ENCODE measurements at places on chromosomes 7 and 10.

- DNase-seq = no peak
Measured at GRCh38 chr10:129765664-129766550, 198.2 kb downstream of the EBF3 start.

- no peak for DNase-seq
Measured at GRCh38 chr7:130994378-130995115, 260.5 kb upstream of the KLF14 start.

GRCh38 chr10:114374053-114374791, 30.1 kb downstream of the AFAP1L2 start:
- no peak for DNase-seq

- no peak for DNase-seq
Measured at GRCh38 chr7:100696123-100696521, 2.1 kb upstream of the GIGYF1 start.

GRCh38 chr10:57015595-57016318, 654.7 kb upstream of the ZWINT start:
- DNase-seq = no peak

DNA sequence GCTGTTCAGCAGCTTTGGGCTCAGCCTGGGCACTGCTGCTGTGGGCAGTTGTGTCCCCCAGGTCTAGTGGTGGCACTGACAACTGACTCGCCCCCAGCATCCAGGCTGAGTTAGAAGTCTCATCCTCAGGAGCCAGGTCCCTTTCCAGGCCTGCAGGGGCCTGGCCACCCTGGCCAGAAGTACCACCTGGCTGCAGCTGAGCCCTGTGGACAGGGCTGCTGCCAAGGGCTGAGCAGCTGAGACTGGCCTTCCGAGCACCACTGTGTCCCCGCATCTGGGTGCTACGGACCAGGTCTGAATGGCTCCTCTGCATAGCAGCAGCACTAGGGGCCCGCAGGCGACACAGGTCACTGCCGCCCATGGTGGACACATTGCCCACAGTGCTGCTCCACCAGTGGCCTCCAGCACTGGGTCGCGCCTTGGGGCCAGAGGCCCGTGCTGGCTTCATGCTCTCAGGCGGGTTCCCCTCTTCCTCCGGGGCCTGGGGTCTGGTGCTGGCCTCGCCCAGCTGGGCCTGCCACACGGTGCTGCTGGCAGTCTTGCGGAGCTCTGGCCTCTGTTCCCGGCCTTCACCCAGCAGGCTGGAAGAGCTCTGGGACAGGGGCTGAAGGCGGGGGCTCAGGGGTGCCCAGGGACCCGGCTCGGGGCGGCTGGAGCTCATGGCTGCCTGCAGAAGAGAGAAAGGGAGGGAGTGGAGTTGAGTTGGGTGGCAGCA, 6.2 kb downstream of the GPRIN2 start:
- no peak for DNase-seq

DNA sequence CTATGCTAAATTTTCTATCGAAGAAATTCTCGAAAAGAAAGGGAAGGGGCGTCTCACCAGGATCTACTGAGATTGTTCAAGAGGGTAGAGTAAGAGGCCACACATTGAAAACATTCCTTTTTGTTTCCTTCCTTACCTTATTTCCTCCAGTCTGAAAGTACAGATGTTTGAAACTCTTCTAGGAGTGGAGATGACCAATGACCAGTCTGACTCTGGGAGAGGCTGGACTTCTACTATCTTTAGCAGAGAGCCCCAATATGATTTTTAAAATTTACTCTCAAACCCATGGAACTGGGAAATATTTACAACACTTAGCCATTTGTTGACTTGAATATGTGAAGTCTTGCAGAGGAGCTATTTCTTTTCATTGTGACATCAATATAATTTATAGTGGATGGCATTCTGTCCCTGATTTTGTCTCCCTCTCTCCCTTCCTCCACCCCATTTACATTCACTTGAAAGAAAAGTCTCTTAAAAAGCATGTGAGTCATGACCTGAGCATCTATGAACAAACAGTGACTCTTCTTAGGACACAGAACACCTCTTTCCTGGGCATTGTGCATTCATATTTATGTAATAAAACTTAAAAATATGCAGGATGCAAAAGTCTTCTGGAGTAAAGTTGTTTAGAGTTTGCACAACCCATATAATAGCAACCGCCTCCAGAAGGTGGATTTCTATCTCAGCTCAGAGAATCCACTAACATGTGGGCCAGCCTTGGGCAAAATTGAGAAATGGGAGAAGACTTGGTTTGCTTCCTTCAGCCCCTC, 31.2 kb upstream of the BMPER start:
- DNase-seq = peak; percentile 94

GRCh38 chr10:128026615-128027300, 99.5 kb downstream of the MKI67 start:
- no peak for DNase-seq

GRCh38 chr7:90945104-90945787, 319.0 kb upstream of the FZD1 start:
- peak; percentile 80 for DNase-seq

DNA sequence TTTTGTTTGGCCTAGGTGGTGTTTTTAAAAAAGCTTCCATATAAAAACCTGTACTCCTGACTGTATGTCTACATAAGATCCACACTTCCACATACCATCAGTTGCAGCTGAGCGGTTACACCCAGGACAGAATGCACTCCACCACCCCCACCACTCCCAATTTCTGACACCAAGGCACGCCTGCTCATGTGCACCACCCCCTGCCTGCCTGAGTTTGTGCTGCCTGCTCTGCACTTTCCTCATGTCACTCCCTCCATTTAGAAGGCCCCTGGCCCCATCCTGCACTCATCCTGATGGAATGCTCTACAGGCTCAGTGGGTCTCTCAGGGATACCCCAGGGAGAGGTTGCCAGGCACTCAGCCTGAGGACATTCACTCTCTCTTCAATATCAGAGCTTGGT, 6.5 kb downstream of the VPS41 start:
- DNase-seq = no peak

GRCh38 chr10:95445837-95446486, 115.2 kb downstream of the SORBS1 start:
- DNase-seq = peak; percentile 84

- DNase-seq = peak; percentile 33
Measured at GRCh38 chr7:112103246-112103645, 103.0 kb downstream of the DOCK4 start.

DNA sequence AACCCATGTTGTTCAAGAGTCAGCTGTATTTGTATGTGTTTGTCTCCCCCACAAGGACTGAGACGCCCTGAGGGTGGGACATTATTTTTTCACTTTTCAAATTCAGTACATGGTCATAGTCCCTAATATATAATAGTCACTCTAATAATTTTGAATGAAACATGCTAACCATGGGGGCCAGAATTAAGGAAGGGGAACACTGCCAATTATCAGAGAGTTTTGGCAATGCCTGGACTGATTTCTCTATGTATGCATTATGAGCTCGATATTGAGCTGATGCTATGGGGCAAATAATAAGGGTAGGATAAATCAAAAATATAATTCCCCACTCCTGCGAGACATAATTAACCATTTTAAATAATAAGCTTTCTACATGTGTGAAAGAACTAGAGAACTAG, 87.4 kb downstream of the CPED1 start:
- DNase-seq = no peak

DNA sequence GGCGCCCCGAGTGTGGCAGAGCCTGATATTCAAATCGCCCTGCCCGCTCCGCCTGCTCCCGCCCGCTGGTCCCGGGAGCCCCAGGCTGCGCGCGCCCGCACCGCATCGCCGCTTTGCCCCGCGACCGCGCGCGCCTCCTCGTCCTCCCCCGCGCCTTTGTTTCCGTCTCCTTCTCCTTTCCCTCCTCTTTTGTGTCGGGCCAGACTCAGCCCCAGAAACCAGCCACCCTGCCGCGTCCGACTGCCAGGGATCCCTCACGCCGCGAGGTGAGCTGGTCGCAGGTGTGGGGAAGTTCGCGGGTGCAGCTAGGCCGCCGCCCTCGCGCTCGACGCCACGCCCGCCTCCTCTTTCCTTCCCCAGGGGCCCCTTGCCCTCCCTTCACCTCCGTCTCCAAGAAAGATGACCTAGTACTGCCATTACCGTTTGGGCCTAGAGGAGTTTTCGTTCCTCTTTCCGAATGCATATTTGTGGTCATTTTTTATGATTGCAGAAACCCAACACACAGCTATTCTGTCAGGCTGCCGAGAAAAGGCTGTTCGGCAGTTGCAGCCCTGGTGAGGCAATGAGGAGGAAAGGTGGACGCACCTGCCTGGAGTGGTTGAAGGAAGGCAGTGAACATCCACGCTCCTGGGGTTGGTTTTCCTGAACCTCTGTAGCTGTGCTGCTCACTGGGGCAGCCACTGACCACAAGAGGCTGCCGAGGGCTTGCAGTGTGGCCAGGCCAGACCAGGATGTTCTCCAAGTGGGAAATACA, 107.3 kb downstream of the SNX10 start:
- peak; percentile 13 for DNase-seq

DNA sequence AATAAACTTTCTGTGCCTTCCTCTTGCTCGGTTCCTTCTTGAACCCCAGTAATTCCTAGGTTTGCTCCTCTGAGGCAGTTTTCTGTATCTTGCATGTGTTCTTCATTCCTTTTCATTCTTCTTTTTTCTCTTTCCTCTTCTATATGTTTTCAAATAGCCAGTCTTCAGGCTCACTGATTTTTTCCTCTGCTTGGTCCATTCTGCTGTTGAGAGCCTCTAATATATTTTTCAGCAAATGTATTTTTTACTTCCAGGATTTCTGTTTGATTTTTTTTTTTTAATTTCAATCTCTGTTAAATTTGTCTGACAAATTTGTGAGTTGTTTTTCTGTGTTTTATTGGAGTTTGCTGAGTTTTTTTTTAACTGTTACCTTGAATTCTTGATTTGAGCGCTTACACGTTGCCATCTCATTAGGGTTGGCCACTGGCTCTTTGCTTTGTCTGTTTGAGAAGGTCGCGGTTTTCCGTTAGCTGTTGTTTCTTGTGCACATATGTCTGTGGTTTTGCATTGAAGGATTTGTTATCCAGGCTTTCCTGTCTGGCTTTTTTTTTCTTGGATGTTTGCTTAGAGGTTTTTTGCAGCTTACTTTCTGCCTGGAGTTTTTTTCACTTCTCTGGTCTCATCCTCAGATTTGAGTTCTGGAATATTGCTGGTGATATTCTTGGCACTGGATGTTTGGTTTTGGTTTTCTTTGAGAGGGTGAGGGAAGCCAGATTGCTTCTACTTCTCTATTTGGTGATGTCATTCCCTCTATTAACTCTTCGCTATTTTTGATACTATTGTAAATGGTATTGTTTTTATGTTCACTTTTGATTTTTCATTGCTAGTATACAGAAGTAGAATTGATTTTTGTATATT, 12.7 kb downstream of the SPRN start:
- DNase-seq = no peak

DNA sequence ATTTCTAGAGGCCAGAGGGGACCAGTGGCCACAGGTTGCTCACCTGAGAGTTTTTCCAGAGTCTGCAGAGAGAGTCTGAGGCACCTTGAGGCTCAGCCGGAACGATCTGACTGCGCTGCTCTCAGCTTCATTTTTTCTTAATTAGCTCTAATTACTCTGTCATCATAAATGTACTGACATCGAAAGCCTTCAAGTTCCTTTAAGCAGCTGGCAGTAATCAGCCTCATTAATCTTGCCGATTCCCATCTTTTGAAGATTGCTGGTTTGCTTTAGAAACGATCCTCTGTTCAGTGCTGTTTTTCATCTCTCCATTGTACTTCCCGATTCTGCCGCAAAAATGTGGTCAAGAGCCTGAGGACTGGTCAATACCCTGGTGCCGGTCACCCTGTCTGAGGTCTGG, 454.7 kb downstream of the TYW1 start:
- no peak for DNase-seq

DNA sequence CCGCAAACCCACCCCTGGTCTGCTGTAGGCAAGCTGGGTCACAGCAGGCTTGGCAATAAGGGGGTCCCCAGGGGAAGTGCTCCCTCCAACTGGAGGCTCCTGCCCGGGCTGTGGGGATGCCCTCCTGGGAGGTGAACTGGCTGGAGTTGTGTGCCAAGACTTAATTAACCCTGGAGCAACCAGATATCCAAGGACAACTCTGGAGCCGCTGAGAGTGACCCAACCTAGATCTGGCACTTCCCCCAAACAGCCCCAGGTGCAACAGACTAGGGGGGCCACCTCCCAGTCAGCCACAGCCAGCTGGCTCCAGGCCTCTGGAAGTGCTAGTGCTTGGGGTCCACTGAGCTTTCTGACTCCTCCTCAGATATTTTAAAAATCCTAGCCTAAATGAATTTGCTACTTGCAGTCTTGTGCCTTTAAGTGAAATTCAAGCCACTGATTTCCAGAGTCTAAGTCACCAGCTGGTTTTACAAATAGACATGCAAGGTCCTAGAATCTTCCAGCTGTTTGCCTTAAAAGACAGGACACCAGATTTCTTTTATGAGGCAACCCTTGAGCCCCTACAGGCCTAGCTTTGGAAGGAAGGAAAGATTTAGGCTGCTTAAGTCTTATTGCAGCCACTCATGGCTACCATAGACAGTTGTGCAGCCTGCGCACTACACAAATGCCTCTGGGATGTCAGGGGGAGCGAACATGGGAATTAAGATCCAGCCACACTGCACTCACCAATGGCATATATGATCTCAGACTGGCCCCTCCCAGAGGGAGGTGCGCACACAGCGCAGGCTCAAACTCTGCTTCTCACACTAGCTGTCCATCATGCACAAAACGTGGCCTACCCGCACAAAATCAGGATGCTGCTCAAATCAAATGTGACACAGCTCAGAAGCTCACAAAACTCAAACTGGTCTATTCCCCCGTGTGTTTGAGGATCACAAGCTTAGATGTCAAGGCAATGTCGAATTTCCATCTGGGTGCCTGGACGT, 42.6 kb upstream of the MYL10 start:
- no peak for DNase-seq

DNA sequence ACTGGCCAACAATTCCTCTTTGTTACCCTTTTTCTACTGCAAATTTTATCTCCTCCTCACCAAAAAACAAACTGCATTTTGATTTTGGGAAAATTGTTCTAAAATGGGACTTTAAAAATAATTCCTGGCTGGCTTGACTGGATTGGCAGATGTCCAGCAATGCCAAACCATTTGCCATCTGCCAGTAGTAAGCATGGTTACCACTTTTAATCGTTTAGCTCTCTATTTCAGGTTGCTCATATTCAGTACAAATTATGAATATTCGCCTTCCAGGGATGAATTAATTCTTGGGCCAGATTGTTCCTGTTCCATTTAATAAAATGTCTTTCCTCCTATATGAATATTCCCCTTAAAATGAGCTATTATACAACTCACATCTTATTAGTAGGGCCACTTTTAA, 35.7 kb downstream of the SMNDC1 start:
- DNase-seq = no peak

DNA sequence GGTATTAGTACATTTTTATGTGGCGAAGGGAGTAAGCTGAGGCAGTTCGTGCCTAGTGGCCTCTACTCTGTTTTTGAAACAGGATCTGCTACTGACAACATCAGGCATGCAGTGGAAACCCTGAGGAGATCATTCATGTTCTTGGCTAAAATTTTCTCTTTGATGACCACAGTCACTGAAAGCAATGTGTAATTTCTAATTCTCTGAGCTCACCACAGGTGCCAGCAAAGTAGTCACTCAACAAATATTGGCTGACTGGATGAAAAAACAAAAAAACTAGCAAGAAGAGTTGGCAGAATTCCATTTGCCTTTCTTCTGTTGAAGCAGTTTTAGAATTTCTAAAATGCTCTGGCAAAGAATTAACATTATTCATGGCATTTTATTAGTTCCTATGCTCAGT, 176.5 kb upstream of the KCTD7 start:
- DNase-seq = peak; percentile 27

- DNase-seq = no peak
Measured at GRCh38 chr7:104990983-104991382, 23.0 kb upstream of the KMT2E start.

Data from cardiac fibroblast (primary cell).